ENCODE measurements at places on chromosomes 11 and 22.

GRCh38 chr11:11948242-11948947 lies 60.0 kb downstream of the DKK3 start:
- no peak for DNase-seq

- DNase-seq: no peak
Measured at GRCh38 chr11:77038825-77039326, 4.7 kb downstream of the B3GNT6 start.

- no peak for DNase-seq
Measured at GRCh38 chr11:72423840-72424239, 10.5 kb downstream of the CLPB start.

- DNase-seq: no peak
Measured at GRCh38 chr22:24540470-24540869, 14.5 kb downstream of the GUCD1 start.

- DNase-seq: peak; percentile 78
Measured at GRCh38 chr11:111765984-111766833, at the start of gene PPP2R1B. PPP2R1B (minus strand) TSS chr11:111766389; CDS start chr11:111766361, 28 bp downstream.

GRCh38 chr22:40014667-40015248 lies 20.0 kb downstream of the FAM83F start:
- no peak for DNase-seq

All from NCI-H226 (cell line).